Myocyte (in vitro differentiated cells): ENCODE measurements at places on chromosomes 2 and 18. TPM values are rescaled to one million over a fixed set of nuclear protein-coding genes. Genes with fewer than 3 reads are reported as not detected.

Gene SLC19A3
- 0.29 TPM in 1 of 2 replicates, not detected in the other for total RNA-seq

Gene PLA2R1
- 5.6 and 6.0 TPM in 2 replicates for total RNA-seq

Gene ZSCAN30
- 20.0 and 21.8 TPM in 2 replicates for total RNA-seq

Gene UGT1A5
- not detected in 2 replicates for total RNA-seq

Gene ACOXL
- not detected in 2 replicates for total RNA-seq

Gene C2orf78
- not detected in 2 replicates for total RNA-seq

DNA sequence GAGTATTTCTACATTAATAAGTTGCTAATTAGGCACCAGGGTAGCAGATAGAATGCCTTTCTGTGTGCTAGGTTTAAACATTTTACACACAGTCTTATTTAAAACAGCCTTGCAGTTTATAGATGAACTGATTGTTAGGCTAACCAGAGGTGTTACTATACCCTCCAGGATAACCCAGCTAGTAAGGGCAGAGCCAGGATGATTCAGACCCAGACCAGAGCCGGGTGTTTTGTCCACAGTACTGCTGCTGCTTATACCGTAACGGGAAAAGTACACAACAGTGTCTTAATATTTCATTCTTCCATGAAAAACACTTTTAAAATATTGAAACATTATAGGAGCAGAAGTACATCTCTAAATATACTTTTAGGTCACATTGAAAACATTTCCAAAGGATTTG, 82.7 kb downstream of the MALT1 start:
- no peak for DNase-seq

DNA sequence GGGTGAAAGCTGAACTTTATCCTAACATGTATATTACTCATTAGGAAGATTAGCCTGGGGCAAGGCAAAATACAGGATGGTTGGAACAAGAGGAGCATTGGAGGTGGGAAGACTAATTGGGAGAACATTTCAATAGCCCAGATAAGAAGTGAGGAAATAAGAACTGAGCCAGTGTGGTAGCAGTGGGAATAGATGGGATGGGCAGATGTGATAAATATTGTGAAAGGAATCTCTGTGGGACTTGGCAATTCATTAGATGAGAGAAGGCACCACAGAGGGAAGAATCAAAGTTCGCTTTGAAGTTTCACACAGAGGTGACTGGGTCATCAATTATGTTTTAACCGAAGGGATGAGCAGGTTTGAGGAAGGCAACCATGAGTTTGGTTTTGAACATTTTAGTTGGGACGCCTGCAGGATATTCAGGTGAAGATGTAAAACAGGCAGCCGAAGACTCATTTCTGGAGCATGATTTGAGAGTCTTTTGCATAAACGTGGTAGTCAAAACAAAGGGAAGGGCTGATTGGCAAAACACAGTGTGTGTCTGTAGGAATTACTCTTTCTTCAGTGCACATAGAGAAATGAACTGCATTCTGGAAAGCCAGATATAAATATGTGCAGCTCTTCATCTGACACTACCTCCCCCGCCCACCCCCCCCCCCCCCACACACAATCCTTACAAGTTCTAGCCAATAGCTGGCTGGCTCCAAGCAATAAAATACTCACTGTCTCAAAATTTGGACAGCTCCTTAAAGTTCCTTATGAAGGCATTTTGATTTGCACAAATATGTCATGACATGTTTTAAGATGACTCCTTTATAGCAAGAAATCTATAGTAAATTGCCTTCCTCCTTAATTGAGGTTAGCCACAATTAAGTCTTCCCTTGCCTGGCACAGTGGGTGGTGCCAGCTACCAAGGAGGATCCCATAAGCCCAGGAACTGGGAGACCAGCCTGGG, 1.9 kb upstream of the SLC1A4 start:
- peak; percentile 49 for DNase-seq

DNA sequence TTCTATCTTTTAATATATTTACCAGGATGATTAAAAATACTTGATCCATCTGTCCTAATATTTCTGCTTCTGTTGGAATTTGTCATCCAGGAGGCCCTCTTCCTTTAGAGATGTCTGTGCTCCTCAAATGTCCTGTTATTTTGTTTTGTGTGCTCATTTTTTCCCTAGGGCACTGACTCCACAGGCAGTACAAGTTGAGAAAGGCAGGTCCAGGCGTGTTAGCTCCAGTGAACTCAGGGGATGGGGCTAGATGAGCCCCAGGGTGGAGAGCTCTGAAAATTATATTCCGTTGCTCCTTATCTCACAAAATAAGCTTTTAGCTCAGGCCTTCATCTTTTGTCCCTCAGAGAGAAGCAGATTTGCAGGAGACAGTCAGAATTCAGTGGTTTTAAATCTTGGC, 105.7 kb downstream of the SLC4A3 start:
- no peak for DNase-seq

- DNase-seq: no peak
Measured at GRCh38 chr2:105796791-105797190, 52.1 kb downstream of the NCK2 start.

DNA sequence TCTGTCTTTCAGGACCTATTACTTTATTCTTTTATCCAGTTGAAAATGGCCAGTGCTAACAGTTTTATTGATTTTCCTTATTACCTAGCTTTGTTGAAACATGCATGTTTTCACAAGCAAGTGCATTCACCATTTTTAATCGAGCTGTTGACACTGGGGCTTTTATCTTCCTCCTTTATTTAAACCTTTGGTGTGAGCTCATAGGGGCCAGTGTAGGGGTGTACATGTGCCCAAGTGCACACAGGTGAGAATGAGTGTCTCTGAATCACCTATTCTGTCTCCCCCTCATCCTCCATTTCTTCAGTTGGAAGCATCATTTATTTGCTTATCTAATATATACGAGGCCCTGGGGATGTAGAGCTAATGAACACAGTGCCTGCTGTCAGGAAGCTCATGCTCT, 199.1 kb downstream of the PRKCE start:
- no peak for DNase-seq

DNA sequence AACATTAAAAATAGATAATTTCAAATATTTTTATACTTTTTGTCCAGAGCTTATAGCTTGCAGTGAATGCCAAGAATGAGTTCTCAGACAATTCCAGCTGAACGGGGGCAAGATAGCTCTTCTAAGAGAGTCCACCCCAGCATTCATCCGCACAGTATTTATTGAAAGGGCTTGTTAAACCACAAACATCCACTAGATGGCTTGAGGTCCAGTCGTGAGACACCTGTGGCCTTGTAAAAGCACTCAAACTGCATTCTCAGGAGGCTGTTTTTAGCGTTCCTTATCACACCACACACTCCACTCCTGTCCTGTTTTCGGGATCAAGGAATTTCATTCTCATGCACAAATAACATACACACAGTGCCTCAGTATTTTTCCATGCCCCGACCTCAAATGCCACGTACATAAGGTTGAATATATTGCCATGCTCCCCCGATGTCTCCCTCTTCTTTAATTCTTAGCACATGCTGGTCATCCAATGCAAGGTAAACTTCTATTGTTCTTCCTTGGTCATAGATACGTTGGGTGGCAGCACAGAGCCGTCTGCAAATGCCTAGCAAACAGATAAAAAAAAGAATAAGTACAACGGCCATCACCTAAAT, 47.4 kb downstream of the DNAJC10 start:
- peak; percentile 82 for DNase-seq

DNA sequence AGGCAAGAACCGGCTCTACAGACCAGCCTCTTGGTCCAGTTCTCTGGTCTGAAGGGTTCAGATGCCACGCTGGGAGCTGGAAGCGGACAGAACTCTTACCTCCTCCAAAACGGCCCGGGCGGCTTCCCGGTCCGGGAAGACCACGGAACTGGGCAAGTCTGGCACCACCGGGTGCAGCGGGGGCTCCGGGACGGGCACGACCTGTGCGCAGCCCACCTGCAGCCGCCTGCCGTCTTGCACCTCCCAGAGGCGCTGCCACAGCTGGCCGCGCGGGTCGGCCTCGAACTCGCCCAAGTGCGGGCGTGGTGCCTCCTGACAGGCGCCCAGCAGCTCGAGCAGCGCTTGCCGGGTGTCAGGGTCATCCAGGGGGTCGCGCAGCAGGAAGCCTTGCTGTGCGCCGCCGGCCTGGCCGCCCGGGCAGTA, 773 bp downstream of the CMPK2 start:
- DNase-seq: no peak
